ENCODE measurements at places on chromosomes 7 and 10.

GRCh38 chr7:36079446-36080025 is 73.5 kb upstream of the EEPD1 start:
- DNase-seq: no peak

DNA sequence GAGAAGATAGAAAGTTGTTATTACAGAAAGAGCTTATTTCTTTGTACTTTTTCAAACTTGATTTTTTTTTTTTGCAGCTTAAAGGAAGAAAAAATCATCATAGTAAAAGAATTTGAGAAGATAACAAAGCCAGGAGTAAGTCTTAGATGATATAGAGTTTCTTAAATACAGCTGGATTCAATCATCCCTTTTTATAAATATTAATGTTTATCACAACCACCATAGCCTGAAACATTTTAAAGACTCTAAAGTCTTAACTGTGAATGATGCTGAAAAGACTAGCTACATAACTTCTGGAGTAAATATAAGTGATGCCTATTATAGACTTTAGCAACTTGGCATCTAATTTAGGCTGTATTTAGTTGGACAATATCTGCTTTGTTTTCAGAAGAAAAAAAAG is 54.8 kb upstream of the FGL2 start:
- DNase-seq: no peak

GRCh38 chr10:62019013-62019684 is 117.7 kb downstream of the ARID5B start:
- DNase-seq: no peak

DNA sequence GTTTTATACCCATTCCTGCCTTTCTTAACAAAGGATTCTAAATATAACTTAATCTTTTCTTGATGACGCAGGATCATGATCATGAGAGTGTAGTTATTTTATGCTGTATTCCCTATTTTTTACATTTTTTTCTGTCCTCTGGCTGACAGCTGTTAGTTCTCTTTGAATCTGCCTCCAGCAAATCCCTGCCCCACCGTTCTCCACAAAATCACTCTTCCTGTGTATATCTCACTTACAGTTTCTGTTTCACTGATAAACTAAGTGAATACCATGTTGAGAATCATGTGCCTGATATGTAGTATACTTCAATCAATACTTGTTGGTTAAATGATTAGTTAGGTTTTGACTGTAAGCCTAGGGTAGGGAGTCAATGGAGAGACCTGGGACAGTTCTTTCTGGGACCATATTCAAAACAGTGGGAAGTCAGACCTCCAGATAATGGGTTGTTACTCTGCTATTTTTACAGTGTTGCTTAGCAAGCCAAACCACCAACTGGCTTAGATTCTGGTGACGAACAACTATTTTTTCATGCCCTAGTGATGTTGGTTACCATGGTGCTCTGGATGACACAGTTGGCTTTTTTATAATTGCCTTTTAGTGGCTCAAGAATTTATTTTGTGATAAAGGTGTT is 12.8 kb downstream of the CNNM1 start:
- DNase-seq: no peak

GRCh38 chr10:125124907-125125306 is 35.5 kb downstream of the CTBP2 start:
- DNase-seq: no peak

- DNase-seq: no peak
Measured at GRCh38 chr10:11823122-11823988, at the start of gene PROSER2. Gene PROSER2 (plus strand): TSS chr10:11823356. CDS start chr10:11852078, 28,722 bp downstream.

DNA sequence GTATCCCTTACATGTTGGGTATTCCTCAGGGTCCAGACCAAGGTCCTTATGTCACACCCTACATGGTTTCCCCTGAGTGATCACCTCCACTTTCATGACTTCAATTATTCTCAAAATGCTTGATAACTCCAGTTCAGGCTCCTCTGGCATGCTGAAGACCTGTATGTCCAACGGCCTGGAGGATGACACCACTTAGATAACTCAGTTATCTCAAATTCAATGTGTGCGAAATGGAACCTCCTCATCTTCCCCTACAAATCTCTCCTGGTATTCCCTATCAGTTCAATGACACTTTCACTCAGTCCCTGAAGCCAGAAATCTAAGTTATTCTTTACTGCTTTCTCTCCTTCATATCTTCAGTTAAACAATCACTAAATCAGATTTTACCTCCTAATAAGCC is 8.7 kb upstream of the LUC7L2 start:
- no peak for DNase-seq

GRCh38 chr7:97167176-97167575 is 49.7 kb downstream of the SDHAF3 start:
- no peak for DNase-seq

GRCh38 chr10:69497611-69498390 is 46.5 kb downstream of the TSPAN15 start:
- peak; percentile 71 for DNase-seq

DNA sequence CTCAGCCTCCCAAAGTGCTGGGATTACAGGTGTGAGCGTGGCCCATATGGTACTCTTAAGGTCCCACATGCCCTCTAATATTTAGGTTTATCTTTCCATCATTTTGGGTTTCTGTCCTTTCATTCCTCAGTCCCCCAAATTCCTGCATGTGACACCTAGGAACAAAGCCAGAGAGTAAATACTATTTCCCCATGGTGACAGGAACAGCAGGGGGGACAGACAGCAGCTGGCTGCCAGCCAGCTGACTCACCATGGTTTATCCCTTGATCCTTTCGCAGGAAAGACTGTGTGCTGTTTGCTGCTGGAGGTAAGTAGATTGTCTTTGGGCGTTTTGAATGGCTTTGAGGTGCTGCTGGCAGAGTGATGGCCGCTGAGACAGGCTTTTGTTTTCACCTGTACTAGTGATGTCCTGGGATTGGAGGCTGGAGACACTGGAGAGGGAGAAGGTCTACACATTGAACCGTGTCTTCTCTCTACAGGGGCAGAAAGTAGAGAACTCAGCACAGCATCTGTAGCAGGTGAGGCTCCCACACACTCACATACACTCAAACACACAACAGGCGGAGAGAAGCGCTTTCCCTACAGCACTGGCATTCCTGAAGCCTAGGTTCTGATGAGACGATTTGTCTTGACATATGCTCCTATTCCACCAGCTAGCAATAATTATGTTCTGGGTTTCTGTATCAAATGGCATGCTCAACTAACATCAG is 83.7 kb upstream of the EFCAB10 start:
- DNase-seq: peak; percentile 17

DNA sequence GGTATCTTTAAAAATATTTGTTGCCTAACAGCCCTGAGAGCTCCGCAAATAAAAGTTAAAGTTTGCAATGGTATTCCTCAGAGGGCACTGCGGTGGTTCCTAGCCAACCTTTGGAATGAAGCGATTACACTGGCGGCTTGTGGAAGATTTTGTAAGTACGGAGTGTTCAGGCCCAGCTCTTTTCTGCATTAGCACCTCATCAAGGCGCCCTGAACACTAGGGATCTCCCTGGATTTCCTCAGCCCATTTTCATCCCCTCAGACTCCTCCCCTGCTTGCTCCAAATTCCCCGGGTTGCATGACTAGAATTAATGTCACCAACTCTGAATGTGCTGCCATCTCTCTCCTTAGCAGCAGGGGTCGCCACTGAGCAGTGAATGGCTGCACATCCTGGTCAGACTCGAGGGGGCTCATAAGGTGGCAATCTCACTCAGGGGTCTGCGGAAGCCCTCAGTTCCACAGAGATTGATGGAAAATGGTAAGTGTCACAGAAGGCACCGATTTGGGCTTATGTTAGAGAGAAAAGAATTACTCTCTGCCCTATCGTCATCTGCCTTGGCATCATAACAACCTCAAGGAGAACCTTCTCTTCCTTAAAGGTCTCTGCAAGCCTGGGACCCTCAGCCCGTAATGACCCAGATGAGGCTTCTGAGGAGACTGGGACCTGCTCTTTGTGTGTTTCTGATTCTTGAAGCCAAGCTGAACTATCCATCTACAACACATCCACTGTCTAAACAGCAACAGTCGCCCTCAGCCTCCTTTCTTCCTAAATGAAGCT is 262.8 kb upstream of the AOAH start:
- no peak for DNase-seq

GRCh38 chr10:36538953-36539586 is 586.3 kb upstream of the ANKRD30A start:
- DNase-seq: no peak

DNA sequence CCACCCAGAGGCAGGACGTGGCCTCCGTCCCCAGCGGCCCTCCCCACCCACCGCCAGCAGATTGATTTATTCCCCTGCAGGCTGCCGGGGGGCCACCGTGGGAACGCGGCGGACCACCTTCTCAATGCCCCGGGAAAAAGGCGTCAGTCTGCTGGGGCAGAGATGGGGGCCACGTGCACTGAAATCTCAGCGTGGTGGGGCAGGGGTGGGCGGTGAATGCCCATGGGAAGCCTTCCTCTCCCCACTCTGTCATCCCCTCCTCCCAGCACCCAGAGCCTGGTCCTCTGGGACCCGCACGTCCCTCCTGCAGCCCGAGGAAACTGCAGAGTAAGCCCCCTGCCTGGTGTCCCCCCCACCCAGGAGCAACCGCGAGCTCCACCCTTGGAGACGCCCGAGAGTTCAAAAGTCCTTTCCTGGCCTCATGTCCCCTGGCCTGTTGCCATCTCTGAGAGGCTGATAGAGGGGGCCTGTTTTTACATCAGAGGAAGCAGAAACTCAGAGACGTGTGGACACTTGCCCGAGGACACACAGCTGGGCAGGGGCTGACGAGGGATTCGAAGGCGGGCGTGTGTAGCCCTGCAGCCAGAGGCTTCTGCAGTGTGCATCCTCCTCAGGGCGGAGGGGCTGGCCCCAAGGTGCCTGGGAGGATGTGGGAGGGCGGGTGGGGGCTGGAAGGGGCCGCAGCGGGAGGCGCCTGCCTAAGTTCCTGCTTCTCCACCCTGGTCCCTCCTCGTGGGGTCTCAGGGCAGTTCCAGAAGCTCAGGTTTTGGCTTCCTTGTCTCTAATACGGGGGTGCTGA is 21.8 kb downstream of the UNCX start:
- DNase-seq: no peak

GRCh38 chr7:16604054-16604453 is 41.5 kb downstream of the ANKMY2 start:
- DNase-seq: no peak

GRCh38 chr10:97921581-97922021 is 72.0 kb downstream of the GOLGA7B start:
- no peak for DNase-seq

DNA sequence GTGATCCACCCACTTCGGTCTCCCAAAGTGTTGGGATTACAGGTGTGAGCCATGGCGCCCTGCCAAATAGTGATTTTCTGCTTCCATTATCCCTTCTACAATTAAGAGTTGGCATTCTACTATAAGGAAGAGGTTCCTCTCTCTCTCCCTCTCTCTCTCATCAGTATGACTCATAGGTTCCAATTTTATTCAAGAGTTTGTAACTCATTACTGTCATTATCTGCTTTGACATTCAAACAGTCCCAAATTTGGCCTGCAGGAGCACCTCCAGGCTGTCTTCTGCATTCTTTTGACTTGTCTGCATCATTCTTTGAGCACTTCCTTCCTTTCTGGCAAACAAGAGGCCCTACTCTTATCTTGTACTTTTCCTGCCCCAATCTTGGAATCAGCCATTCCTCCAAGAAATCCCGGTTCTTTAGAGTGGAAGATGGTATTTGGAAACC is 33.2 kb upstream of the CALU start:
- no peak for DNase-seq

DNA sequence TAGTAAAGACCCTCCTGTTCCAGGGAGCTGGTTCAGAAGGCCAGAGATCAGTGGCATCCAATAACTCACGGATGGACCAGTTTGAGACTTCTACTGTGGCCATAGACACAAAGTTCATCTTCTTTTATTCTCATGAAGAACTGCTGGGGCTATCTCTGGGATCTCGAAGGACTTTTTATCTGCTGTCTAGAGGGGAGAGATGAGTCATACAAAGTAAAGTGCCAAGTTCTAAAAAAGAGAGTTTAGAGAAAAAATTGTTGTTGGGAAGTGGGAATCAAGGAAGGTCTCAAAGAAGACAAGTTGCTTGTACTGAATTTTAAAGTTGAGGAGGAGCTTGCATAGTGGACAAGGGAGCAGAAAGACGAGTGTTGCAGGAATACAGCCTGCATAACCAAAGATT is 8.0 kb upstream of the FAM221A start:
- no peak for DNase-seq

DNA sequence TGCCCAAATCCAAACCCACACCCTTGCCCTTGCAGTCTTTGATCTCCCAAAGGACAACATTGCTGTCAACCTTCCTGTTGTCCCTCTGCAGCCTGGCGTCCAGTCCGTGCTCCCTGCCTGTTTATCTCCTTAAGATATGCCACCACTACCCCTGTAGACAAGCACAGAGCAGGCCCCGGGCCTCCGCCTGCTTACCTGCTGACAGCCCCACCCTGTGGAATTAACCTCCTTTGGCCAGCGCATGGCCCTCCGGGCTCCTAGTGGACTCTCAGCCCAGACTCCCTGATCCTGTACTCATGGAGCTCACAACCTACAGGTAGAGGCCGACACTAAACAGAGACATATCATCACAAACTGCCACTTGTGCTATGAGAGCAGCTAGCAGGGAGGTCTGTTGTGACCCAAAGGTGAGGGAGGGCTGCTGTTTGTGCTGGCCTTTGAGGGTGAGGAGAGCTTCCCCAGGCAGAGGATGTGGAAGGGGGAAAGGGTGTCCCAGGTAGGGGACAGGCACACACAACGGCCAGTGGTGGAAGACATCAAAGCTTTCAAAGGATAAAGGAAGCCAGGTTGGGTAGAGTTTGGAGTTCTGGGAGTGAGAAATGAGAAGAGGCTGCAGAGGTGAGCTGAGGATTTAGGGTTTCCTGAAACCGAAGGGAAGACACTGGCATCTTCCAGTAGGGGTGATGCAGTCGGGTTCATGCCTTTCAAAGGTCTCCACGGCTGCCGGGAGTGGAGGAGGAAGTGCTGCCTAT is 174.5 kb upstream of the ZMIZ1 start:
- DNase-seq: no peak

DNA sequence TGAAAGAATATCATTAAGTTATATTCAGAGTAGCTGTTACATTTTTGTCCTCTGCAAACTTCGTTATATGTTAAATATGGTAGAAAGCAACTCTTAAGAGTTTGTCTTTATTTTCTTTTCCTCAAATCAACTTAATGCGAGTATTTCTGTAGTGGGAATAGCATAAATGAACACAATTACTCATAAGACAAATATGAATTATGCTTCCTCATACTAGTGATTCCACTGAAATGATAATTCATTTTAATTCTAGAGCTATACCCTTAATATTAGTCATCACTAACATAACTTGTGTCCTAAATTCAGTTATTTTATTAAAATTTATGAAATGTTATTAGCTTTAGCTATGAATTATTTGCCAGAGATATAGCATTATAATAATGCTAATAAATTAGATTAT is 820.6 kb upstream of the KCND2 start:
- no peak for DNase-seq
